ENCODE measurements at places on chromosomes 3 and 15.

DNA sequence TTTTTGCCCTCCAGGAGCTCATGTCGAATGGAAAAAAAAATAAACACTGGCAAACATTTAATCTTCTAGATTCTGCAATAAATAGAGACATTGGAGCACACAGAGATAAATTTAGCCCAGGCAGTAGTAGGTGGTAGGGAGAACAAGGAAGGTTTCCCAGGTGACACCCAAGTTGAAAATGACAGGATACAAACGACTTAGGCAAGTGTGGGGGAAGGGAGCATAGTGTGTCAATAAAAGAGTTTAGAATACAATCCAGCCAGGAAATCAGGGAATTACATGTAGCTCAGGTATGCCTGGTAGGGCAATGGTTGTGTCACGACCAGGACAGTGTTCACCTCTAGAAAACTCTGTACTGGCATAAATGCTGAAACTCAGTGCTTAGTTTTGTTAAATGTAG lies 364.6 kb upstream of the AGTR1 start:
- no peak for DNase-seq

DNA sequence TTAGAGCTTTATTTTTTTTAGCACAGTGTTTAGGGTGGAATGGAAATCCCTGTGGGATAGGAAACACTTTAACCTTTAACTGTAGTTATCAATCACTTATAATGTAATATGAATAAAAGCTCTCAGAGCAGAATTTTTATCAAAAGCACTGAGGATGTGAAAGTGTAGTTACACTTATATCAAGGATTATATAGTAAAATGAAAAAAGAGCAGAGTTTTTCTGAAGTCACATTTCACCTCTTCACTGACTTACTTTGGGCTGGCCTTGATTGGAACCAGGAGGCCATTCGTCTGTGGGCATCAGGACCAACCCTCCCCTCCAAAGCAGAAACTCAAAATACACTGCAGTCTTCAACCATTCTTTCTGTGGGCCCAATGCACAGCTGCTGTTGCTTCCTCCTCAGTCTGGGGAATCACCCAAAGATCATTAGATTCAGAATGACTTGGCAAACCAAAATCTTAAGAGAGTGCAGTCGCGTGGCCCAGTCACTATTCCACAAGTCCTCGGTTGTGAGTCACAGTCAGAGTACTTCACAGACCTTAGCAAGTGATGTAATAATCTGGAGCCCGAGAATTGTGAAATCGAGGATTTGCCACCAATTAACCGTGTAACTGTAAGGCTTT lies 132.6 kb upstream of the COL8A1 start:
- DNase-seq: peak; percentile 28

GRCh38 chr3:19598870-19599269 lies 335.1 kb downstream of the EFHB start:
- DNase-seq: no peak

DNA sequence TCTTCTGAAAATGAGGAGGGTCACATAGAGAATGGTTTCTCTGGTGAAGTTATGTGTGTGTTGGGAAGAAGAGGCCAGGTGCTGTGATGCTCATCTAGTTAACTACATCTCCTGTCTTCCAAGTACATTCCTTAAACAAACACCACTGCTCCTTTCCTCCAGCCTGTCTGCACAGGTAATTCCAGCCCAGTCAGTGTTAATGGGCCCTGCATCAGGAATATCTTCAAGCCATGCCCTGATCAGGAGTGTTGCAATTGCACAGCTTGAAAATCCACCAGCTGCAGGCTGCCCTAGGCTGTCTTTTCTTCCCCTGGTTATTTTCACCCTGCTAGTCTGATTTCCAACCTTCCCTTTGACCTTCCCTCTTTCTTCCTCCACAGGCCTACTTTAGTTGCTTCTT lies 41.9 kb upstream of the LMOD3 start:
- DNase-seq: no peak

- DNase-seq: peak; percentile 28
Observed at GRCh38 chr15:96330064-96330449, 443 bp upstream of the NR2F2 start.

DNA sequence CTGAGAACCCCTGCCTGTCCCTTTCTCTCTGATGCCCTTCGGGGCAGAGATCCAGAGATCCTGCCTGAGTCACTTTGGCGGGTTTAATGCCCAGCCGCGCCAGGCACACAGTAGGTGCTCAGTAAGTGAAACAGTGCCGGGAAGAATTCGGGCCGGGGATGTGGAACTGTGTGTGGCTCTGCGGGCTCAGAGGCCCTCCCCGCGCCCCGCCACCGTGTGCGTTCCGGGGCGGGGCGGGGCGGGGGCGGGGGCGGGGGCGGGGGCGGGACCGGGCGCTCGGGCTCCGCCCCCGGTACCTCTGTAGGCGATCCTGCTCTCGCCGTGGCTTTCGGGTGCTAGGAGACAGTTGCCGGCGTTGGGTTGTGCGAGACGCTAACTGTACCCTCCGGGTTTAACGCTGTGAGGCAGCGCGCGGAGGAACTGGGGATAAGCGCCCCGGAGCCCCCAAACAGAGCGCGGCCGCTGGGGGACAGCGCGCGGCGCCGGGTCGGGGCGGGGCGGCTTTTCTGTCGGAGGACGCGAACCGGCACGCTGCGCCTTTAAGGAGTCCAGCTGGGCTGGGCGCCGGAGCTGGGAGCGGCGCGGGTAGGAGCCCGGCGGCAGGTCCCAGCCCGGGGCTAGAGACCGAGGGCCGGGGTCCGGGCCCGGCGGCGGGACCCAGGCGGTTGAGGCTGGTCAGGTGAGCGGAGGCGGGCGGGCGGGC lies at the start of gene ABHD6:
ABHD6 (plus strand) TSS at position 555 of the 703 bp plus-strand sequence. CDS start 18,795 bp downstream, outside the sequence.
- peak; percentile 84 for DNase-seq

DNA sequence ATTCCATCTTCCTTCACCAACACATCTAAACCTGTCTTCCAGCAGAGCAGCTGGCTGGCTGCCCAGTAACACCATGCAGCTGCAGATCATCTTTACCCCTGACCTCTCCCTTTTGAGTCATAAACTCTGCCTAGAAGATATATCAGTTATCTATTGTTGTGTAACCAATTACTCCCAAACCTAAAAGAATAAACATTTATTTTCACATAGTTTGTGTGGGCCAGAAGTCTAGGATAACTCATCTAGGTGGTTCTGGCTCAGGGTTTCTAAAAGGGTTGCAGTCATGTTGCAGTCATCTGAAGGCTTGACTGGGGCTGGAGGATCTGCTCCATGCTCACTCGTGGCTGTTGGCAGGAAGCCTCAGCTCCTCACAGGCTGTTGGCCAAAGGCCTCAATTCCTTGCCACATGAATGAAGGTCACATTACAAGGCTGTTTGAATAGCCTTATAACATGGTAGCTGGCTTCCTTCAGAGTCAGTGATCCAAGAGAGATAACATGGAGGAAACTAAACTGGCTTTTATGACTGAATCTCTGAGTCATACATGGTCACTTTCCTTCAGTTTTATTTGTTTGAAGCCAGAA lies 92.8 kb downstream of the GOLIM4 start:
- no peak for DNase-seq

DNA sequence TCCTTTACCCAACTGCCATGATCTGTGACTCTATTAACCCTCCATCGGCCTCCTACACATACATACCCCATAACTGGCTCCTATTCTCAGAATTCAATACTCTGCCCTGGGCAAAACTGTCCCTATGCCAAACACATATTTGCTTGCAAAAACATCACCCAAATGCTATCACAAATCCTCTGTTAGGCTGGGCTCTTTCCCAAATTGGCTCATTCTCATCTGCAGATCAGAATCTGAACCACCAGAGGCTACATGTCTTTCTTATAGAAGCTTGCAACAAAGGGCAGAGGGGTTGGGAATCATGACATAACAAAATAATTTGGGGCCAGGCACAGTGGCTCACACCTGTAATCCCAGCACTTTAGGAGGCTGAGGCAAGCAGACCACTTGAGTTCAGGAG lies 45.4 kb upstream of the GOLM2 start:
- DNase-seq: no peak

DNA sequence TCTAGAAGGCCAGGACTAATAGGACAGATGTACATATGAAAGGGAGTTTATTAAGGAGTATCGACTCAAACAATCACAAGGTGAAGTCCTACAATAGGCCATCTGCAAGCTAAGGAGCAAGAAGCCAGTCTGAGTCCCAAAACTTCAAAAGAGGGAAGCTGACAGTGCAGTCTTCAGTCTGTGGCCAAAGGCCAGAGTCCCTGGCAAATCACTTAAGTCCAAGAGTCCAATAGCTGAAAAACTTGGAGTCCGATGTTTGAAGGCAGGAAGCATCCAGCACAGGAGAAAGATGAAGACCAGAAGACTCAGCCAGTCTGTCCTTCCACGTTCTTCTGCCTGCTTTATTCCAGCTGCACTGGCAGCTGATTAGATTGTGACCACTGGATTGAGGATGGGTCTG lies 11.1 kb upstream of the CELF6 start:
- no peak for DNase-seq

DNA sequence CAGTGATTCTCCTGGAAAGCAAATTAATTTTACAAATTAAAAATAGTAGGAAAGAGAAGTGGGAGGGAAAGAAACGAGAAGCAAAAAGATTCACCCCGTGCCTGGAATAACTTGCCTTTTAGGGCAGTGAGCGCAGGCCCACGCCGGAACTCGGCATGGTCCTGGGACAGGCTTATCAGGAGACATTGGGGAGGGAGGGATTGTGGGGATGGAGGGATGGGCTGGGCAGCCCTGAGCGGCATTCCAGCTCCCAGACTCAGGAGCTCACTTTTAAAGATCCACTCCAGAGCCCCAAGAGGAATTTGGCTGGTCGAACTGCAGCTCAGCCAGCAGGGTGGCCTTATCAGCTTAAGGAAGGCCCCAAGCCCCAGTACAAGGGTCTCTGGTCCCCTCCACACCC lies 117.9 kb downstream of the ADCY5 start:
- no peak for DNase-seq
